Activated T-helper 1 cell treated with anti-CD3 and anti-CD28 coated beads, Interleukin-2, amount 50 U/mL, for 16 hours (primary cell): ENCODE measurements at places on chromosomes 5 and 9.

GRCh38 chr9:5884191-5884590, 6.5 kb upstream of the MLANA start:
- DNase-seq = no peak

DNA sequence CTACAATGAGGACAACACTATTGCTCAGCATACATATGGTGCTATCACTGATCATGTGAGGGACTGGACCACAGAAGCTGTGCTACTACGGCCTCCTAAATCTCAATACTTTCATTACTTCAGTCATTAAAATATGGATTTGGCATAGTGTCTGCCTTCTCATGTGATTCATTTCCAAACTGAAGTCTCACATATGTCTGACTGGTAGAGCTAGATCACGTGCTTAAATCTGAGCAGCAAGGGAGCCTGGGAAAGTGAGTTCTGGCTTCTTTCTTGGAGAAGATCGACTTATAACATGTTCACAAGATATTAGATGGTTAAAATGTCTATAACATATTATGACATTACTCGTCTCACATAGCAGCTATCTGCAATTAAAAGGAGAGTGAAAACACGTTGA, 8.3 kb downstream of the KIF4B start:
- no peak for DNase-seq

GRCh38 chr5:139930406-139930805, 112.7 kb downstream of the NRG2 start:
- DNase-seq = no peak

DNA sequence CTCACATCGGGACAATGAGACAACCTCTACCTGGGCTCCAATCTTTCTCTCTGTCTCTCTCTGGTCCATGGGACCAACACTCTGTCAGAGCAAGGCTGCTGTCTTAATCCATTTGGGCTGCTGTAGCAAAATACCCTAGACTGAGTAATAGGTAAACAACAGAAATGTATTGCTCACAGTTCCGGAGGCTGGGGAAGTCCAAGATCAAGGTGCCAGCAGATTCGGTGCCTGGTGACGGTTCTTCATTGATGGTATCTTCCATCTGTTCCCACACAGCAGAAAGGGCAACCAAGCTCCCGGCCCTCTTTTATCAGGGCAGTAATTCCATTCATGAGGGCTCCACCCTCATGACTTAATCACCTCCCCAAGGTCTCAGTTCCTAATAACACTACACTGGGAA, 61.3 kb upstream of the SPOCK1 start:
- DNase-seq = no peak

GRCh38 chr5:153969563-153969895, 69.2 kb downstream of the FAM114A2 start:
- DNase-seq = no peak

DNA sequence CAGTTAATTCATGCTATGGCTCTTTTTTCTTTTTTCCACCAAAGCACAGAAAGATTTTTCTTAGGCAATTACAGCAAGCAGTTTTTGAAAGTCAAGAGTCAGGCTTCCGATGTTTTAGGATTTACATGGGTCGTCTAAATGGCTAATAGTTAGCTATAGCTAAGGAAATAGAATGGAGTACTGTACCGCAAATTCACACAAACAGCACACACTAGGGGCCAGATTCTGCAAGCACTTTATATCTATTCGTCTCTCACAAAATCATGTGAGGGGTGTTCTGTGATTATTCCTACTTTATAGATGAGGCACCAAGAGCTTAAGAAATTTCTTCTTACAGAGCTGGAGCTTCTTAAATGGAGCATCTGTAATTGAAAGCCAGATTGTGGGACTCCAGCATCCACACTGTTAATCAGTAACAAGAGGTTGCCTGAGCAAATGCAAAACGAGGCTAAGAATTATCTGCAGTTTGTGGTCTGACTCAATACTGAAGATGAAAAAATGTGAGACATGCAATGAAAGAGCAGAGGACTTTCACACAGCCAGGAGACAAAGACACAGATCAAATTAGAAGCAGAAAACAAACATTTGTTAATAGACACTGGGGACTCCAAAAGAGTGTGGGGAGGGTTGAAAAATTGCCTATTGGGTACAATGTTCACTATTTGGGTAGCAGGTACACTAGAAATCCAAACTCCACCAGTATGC, 62.7 kb upstream of the CTXN3 start:
- DNase-seq = no peak

- DNase-seq = no peak
Measured at GRCh38 chr9:76629205-76629990, 134.8 kb upstream of the PCA3 start.

DNA sequence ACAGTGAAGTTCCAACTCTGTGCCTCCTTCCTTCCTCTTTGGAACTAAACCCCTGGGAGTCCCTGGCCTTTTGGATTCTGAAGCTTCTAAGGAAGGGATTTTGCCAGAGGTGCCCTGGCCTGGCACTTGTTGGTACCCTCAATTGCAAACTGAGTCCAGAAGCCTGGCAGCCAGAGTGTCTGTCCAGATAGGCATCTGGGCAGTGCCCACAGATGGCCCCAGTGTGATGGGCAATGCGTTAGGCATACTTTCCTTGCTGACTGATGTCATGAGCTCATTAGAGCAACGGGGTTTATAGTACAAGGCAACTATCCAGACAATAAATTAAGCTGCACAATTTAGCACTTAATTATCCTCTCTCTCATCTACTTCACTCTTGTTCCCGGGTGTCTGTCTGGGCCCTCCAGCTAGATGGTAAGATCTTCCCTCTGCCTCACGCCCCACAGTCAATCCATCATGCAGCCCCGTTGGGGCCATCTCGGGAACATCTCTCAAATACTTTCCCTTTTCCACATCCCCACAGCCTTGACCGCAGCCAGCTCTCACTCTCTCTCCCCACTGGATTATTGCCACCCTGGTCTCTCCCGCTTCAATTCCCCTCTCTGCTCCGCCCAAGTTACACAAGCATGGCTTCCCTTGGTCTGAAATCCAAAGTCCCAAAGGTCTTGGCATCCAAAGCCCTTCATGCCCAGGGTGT, 157.5 kb upstream of the SMIM23 start:
- no peak for DNase-seq

DNA sequence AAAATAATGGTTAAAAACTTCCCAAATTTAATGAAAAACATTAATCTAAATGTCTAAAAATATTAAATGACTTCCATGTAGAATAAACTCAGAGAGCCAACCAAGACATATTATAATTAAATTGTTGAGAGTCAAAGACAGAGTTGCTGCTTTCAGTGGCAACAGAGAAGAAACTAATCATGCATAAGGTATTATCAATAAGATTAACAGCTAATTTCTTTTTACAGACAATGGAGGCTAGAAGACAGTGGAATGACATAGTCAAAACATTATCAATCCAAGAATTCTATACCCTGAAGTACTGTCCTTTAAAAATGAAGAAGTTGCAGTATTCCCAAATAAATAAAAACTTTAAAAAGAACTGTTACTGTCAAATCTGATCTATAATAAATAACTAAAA, 268.7 kb downstream of the IRX2 start:
- no peak for DNase-seq

- DNase-seq = no peak
Measured at GRCh38 chr9:129549684-129550083, 71.2 kb downstream of the C9orf50 start.

DNA sequence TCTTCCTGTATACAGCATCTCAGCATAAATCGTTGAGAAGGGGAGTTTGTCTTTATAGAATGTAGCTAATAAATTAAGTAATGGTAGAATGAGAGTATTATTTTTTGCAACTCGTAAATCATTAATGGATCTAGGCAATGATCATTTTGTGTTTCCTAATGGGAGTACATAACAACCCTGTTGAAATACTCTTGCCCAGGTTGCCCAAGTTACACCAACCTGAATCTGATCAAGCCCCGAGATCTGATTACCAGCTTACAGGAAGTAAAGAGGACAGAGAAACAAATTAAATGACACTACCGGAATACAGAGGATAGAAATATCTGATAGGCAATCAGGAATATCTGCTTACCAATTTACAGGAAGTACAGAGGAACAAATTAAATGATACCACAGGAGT, 107.3 kb downstream of the AOPEP start:
- no peak for DNase-seq

- DNase-seq = no peak
Measured at GRCh38 chr9:78146241-78146640, 89.6 kb upstream of the CEP78 start.

- no peak for DNase-seq
Measured at GRCh38 chr9:6498982-6499381, 86.0 kb downstream of the UHRF2 start.

- no peak for DNase-seq
Measured at GRCh38 chr9:137306066-137306849, 4.2 kb upstream of the NRARP start.

DNA sequence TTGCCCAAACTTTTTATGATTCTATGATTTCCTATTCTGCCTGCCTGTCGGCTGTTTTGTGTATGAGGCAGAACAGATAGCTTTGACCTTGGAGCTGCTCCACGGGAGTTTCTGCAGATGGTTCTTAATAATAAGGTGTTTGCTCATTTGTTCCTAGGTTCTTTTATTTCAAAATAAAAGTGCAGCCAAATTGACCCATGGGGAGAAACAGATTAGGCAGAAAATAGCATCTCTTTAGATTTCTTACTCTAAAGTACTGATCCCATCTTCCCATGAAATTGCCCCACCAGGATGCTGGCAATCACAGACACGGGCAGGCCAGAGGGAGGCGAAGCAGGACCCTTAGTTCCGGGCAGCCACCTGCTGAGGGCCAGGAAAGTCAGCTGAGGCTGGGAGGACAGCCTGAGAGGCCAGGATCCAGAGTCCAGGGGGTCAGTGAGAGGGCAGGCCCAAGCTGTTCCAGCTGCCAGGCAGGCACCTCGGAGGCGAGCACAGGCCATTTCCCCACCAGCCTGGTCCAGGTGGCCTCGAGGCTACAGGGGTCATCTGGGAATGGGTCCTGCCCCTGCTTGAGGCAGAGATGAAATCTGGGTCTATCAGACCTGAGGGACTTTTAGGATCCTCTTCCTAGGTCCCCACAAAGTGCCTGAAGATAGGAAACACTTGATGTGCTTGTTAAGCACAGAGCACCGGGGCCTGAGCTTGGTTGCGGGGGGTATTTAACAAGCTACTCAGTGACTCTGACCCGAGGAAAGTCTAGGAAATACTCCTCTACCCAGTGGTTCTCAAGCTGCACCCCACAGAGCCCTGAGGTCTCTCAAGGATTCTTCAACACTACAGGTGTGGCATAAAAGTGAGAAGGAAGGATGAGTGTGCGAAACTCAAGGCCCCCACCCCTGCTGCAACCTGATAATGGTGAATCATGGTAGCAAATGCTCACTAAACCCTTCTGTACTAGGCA, 145.4 kb downstream of the CMYA5 start:
- DNase-seq = no peak

DNA sequence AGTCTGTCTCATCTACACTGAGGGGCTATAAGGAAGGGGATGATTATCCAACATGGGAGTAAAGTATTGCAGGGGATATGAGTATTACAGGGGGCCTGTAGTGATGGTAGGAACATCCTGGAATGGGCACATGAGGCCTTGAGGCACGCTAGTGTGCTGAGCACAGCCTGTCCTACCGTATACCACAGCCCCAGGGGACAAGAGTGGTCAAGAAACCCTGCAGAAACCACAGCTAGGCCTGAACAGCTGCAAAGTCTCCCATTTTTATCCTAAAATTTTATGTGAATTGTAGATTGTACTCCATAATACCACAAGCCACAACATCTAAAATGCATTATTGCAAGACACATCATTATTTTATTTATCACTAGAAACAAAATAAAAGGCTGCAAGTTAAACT, 136.3 kb upstream of the ASTN2 start:
- no peak for DNase-seq

DNA sequence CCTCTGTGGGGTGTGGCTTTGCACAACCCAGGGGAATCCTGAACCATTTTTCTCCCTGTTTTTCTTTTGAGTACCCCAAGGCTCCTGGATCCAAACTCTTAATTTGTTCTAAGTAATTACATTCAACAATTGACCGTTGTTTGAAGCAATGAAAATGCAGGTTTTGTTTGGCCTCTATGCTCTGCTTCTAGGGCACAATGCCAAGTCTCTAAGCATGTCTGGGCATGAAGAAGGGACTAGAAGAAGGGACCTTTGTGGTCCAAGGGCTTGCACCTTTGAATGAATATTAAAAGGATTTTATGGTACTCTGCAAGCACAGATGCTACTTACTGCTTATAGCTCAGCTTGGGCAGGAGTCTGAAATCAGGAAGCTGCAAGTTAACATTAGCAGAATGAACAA, 6.6 kb upstream of the ENC1 start:
- no peak for DNase-seq

- DNase-seq = no peak
Measured at GRCh38 chr9:133989625-133990365, 2.3 kb downstream of the VAV2 start.

GRCh38 chr5:174198541-174198940, 153.0 kb downstream of the NSG2 start:
- no peak for DNase-seq

GRCh38 chr5:78779771-78780616, 131.4 kb upstream of the LHFPL2 start:
- no peak for DNase-seq
